Activated naive CD4-positive, alpha-beta T cell treated with Interleukin-2 at 50 U/mL for 16 hours (primary cell): ENCODE measurements at places on chromosomes 3 and 15.

- DNase-seq = no peak
Observed at GRCh38 chr15:39250001-39250400, 330.9 kb upstream of the THBS1 start.

- DNase-seq = no peak
Observed at GRCh38 chr3:170372190-170372879, 14.8 kb downstream of the SKIL start.

GRCh38 chr3:186526256-186526606 is 17.9 kb downstream of the CRYGS start:
- DNase-seq = no peak

- no peak for DNase-seq
Observed at GRCh38 chr3:100975714-100976113, 17.5 kb downstream of the ABI3BP start.

DNA sequence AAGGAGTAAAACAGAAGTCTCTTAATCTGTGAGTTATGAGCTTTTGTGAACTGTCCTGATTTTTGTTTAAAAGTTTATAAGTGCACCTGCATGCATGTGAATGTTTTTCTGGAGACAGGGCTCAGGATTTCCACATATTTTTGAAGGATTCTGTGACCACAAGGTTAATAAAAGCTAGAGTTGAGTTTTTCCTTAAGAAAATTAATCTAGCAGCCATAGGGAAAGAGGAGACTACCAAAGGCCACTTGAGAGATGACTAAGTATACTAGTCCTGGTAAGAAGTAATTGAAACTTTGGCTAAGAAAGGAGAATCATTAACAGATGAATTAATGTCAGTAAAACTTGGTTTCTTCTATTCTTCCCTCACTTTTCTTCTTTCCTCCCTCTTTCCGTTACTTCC is 176.8 kb upstream of the EPHA3 start:
- DNase-seq = no peak

- DNase-seq = no peak
Observed at GRCh38 chr3:39103324-39103693, 4.1 kb downstream of the GORASP1 start.

DNA sequence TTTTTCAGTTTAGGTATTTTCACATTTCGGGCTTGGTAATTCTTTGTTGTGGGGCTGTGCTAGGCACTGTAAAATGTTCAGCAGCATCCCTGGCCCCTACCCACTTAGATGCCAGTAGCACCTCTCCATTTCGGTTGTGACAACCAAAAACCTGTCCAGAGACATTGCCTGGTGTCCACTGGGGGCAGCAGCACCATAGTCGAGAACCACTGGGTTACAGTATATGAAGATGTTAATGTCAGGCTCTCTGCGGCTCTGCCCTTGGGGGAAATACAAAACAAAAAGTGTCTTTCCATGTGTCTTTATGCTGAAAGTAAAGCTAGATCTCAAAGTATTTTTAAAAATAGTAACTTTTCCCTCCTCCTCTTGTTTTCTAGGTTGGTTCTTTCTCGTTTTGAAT is 177.2 kb downstream of the ITPR1 start:
- DNase-seq = no peak

DNA sequence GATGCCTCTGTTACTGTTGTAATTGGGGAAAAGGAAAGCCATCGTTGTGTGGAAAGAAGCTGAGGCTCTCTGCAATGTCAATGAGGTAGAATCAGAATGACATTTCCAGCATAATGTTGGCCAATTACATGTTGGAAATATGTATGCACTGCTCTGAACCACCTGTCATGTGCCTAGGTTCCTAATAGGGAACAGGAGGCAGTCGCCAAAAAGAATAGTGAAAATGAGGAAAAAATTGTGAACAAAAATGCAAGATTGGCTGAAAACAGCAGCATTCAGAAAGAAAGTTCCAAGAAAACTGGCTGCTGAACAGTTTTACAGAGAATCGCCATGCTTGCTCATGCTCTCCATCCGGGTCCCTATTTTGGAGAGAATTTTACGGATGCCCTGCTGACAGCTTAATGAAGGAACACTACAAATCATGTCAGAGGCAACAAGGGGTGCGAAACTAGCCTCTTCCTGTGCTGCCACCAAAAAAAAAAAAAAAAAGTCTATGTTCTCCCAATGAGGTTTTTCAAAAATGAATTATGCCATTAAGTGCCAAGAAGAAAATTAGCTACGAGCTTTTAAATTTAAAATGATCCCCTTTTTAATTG is 305.9 kb upstream of the ARRDC4 start:
- DNase-seq = no peak

DNA sequence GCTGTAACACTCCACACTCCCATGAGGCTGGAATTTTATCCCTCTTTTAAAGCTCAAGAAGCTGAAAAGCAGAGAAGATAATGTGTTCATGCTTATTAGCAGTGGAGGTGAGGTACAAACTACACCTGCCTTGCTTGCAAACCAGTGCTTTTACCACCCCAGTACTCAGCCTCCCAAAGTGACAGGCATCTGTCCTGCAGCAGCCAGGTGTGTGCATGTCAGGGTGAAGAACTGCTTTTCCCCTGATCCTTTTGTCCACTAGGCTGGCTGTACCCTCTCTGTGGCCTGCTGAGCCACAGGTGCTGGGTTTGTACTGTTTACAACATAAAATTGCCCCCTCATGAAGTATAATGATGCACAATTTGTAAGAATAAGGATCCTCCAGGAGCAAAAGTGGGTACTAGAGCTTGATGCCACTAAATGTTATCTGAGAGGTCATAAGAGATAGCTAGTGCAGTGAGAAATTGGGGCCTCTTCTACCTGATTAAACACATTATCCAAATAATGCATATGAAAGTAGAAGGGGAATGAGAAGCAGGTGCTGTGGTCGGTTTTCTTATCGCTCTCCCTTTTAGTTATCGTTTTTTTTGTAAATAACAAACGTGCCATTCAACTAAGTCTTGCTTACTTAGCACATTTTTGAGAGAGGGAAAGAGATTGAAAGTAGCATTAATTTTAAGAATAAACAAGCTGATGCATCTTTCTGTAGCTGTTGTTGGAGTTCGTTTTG is 39.2 kb upstream of the GADL1 start:
- DNase-seq = no peak

DNA sequence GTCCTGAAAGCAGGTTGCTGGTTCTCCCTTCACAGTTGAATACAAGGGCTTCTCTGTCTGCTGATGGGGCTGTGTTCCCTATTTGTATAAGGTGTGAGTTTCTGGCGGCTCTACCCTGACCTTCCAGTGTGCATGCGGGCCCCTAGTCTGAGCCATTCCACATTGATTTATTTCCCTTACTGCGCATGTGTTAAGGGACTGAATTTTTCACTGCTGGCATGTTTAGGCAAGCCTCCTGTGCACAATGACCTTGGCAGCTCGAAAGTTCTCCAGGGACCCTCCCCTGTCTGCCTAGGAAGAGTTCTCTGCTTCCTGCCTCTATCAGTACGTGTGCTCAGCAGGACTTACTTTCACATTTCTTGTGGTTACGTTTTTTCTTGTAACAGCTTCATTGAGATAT is 11.4 kb downstream of the TRAK1 start:
- DNase-seq = no peak

- no peak for DNase-seq
Observed at GRCh38 chr3:169542331-169542751, 121.2 kb downstream of the MECOM start.

DNA sequence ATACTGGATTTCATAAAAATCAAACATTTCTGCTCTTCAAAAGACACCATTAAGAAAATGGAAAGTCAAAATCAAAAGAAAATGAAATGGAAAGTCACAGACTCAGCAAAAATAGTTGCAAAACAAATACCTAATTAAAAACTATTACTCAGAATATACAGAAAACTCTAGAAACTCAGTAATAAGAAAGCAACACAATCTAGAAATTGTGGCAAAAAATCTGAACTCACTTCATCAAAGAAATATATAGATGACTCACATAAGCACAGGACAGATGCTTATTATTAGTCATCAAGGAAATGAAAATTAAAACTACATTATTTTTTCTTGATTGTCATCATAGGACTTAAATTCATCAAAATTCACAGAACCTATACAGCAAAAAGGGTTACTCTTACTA is 430.0 kb downstream of the SHQ1 start:
- DNase-seq = no peak

DNA sequence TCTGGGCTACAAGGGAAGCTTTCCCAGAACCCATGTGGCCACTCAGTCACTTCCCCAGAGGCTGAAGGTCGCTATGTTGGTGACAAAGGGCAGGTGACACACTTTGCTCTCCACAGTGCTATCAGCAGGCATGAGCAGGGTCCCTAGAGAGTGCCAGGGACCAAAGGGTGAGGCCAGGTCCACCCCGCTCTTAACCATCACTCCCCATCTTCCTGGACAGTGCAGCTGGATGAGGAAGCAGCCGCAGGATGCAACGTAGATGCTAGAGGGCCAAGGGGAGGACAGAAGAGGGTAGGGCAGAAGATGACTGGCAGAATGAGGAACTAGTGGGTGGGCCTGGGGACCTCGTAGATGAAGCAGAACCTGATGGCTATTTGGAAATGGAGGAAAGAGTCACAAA is 13.6 kb upstream of the LTF start:
- DNase-seq = no peak

DNA sequence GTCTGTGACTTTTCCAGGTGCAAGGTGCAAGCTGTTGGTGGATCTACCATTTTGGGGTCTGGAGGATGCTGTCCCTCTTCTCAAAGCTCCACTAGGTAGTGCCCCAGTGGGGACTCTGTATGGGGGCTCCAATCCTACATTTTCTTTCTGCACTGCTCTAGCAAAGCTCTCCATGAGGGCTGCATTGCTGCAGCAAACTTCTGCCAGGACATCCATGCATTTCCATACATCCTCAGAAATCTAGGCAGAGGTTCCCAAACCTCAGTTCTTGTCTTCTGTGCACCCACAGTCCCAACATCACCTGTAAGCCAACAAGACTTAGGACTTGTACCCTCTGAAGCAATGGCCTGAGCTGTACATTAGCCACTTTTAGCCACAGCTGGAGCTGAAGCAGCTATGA is 694.5 kb upstream of the BCHE start:
- DNase-seq = no peak

GRCh38 chr15:32134842-32135241 is 104.5 kb downstream of the CHRNA7 start:
- DNase-seq = no peak

GRCh38 chr3:51471775-51472652 is 27.8 kb downstream of the DCAF1 start:
- DNase-seq = no peak

GRCh38 chr3:55486101-55486856 is 827 bp downstream of the WNT5A start:
- DNase-seq = no peak

DNA sequence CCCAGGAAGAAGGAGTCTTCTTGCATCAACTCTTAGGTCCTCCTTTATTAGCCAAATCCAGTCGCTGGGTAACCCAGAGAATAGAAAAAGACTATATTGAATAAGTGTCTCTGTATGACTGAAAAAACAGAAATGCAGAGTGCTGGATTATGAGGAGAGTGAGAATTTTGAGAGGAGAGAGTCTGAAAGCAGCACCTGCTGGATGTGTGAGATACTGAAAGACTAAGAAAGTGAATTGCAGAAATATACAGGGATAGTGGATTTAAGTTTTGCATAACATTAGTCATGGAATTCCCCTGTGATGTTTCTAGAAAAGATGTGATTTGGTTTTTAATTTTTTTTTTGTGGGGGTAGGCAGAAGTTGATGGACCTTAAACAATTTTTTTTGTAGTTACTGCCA is 296.5 kb downstream of the MECOM start:
- DNase-seq = no peak

DNA sequence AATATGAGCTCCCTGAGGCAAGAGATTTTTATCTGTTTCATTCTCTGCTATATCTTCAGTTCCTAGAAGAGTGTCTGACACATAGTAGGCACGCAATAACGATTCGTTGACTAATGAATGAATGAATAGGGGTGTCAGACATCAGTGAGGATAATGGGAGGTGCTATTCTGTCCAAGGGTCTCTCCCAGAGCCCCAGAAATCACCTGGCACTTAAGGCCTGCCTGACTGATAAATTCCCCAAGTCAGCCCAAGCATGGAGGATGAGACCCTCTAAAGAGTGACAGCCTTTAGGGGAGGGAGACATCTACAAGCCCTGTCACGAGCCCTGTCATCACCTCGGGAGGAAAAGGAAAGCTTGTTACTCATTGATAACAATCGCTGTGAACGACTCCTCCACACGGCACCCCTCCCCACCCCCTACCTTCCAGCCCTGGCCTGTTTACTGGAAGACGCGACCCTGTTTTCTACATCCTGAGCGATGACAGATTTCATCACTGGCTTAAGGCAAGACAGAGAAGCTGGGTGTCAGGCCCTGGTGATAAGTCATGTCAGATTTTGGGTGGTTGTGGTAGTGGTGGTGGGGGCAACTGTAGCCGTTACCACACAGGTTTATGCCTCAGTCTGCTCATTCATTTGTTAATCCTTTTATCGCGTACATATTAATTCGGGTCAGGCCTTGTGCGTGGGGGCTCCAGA is 23.1 kb downstream of the BHLHE40 start:
- peak; percentile 80 for DNase-seq
